ENCODE measurements at places on chromosomes 12 and 14.

DNA sequence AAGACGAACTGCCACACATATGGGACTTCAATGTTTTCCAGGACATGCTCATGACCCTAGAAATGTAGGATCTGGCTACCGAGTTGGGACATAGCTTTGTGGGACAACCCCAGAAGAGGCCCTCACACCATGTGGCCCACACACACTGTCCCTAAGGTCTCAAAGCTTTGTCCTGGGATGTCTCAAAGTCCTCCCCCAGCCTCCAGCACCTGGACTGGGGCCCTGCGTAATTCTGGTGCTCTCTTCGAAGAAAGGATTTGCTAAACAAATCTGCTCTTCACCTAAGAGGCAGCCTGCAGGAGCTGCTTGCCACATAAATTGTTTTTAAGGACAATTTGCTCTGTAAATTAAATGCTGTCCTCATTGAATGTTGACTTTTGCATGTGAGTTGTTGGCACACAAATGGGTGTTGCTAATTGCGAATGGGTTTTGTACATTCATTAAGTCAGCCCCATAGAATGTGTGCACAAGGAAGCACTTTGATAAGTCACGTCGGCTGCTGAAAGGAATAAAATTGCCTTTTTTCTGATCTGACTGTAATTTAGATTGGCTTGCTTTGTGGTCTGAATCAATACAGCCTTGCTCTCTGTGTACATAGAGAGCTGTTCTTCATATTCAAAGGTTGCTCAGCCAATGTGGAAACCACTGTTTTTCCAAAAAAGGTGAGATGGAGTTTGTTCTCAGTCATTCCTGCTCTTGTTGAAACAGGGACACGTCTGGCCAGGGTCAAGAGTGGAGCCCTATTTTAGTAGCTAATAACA is 161.6 kb upstream of the PWP1 start:
- no peak for DNase-seq

GRCh38 chr14:92950773-92951172 is 27.8 kb downstream of the CHGA start:
- no peak for DNase-seq

- no peak for DNase-seq
Measured at GRCh38 chr12:122184517-122184916, 1.6 kb downstream of the LRRC43 start.

- DNase-seq = no peak
Measured at GRCh38 chr12:112381406-112381882, 787 bp downstream of the HECTD4 start.

GRCh38 chr14:101132588-101132987 is 229.1 kb upstream of the RTL1 start:
- no peak for DNase-seq

DNA sequence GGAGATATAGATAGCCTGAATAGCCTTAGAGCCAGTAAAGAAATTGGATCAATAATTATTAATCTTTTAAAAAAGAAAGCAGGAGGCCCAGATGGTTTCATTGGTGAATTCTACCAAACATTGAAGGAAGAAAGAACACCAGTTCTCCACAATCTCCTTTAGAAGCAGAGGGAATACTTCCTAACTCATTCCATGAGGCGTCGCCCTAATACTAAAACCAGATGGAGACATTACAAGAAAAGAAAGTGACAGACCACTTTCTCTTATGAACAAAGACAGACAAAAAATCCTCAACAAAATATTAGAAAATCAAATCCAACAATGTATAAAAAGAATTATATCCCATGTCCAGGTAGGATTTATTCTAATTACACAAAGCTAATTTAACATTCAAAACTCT is 362.6 kb downstream of the BCAT1 start:
- no peak for DNase-seq

DNA sequence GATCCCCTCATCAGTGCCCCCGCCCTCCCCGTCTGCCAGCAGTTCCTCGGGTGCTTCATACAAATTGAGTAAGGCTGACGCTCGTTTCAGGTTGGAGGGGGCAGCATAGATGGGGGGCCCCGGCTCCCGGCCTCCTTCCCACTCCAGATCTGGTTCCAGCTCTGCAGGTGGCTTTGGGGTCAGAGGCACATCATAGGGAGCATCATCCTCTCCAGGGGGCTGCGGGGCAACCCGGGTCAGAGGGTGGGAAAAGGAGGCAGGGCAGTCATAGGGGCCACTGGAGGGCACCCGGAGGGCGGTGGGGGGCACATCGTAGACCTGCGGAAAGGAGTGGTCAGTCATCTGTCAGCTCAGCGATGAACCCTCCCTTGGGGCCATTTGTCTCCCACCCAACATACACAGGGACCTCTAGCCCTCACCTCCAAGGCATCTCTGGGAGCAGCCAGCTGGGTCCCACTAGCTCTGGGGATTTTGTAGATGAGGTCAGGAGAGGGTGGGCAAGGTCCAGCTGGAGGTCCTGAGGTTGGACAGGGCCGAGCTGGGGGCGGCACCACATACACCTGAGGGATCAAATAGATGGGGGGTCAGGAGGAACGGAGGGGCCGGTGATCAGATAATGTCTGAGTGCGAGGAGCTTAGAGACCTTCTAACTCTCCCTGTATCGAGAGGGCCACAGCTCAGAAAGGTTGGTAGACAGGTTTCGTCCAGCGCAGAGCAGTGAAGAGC is 5.1 kb downstream of the EFS start:
- DNase-seq = no peak

- no peak for DNase-seq
Measured at GRCh38 chr14:49961270-49962222, 68.7 kb downstream of the ARF6 start.

DNA sequence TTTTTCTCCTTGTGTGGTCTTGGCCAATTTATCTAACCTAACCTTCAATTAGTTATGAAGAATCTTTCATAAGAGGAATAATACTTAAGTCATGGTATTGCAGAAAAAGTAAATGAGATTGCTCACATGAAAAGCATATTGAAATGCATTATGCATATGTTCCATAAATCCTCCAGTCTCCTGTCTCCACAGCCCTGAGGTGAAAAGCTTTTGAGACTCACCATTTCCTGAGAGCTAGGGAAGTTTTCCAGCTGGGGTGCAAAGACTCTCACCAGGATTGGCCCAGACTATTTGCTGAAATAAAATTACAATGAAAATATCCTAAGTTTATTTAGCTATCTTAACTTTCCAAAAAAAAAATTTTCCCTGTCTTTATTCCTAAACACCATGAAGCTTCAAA is 723.8 kb upstream of the FLRT2 start:
- DNase-seq = no peak

GRCh38 chr12:25767606-25768005 is 190.9 kb upstream of the RASSF8 start:
- DNase-seq = no peak

GRCh38 chr12:88549929-88550328 is 30.3 kb downstream of the KITLG start:
- DNase-seq = no peak

GRCh38 chr12:124917841-124918621 is 3.6 kb upstream of the UBC start:
- DNase-seq = no peak

- no peak for DNase-seq
Measured at GRCh38 chr12:46523863-46524770, 151.5 kb upstream of the SLC38A2 start.

GRCh38 chr12:105057174-105057573 is 27.1 kb downstream of the ALDH1L2 start:
- no peak for DNase-seq

GRCh38 chr12:97142737-97143410 is 235.8 kb downstream of the NEDD1 start:
- DNase-seq = no peak

- no peak for DNase-seq
Measured at GRCh38 chr12:49277466-49277865, 12.6 kb downstream of the TUBA1C start.

DNA sequence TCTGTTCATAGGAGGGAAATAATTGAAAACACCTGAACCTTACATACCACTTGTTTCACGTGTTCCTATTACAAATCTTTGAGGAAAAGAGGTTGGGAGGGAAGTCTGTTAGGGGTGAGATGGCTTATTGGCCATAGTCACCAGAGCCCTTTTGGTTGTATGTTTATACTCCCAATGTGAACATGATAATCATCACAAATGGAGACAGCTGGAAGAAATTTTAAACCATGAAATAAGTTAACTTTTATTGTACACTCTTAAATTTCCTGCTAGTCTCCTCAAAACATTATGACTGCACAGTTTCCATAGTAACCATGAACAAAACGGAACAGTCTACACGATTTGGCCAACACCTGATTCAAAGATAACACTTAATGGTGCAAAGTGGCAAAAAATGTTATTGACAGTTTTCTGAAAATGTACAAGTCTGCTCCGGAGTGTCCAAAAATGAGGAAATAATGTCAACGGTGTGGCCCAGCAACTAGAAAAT is 56.9 kb downstream of the LMNTD1 start:
- no peak for DNase-seq

GRCh38 chr14:104687601-104688504 is 1.6 kb upstream of the INF2 start:
- peak; percentile 48 for DNase-seq

DNA sequence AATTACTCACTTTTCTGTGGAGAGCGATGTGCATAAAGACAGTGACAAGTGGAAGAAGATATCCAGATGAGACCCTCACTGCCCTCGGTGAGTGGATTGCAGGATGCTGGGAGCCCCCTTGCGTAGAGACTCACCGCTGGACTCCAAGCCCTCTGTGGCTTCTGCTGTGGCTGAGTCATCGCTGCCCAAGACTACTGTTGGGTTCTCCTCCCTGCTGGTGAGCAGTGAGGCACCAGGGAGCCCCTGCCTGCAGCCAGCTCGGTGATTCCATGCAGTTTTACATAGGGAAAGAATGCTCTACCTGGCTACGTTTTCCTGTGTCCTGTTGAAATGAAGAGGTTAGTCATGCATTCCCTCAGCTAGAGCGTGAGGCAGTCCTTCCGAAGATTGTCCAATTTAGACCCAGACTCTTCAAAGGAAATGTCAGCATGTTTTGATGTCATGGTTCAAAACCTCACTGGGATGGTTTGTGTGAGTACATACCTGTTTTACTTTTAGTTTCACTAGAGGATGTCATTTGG is 28.2 kb downstream of the TRAF3 start:
- no peak for DNase-seq

- DNase-seq = no peak
Measured at GRCh38 chr12:55909513-55909884, 18.2 kb downstream of the PYM1 start.

GRCh38 chr12:4984344-4984743 is 59.3 kb upstream of the KCNA5 start:
- DNase-seq = no peak

DNA sequence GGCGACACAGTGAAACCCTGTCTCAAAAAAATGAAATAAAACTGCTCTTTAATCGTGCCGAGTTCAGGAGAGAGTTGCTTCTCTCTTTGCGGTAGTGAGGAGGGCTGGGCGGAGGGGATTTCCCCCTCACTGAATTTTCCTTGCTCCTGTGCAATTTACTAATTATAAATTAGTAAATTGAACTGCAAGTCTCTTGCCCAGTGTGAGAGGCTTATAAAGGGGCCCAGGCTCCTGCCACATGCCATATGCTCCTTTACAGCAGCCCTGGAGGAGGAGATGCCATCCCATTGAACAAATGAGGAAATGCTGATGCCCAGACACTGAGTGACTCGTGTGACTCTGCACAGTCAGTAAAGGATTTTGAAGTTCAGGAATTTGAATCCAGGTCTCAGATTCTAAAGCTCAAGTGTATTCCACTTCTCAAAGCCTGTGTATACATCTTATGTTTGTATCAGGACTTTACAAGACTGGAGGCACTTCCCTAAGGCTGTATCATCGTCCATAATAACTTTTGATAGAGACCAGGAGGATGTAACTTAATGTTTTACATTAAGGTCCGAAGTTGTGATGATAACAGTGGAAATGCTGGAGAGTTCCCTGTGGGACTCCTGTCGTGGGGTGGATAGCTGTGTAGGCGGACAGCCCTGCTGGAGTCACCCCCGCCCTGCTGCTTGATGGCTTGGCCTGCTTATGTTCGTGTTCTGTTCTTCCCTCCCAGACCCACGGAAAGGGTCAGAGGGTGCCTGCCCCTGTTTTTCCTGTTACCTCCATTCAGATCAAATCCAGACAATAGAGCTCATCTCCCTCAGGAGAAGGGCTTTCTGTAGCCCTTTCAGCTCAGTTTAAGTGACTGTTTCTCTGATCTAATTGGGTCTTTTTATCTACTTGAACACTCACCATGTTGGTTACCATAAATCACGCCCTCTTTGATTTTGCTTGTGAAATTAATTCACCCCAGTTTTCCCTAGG is 13.9 kb downstream of the PELI2 start:
- DNase-seq = peak; percentile 50

- DNase-seq = no peak
Measured at GRCh38 chr12:48767047-48767446, 21.8 kb downstream of the ADCY6 start.

- no peak for DNase-seq
Measured at GRCh38 chr12:28683366-28683765, 465.7 kb upstream of the FAR2 start.

GRCh38 chr12:50211392-50212070 is 44.4 kb upstream of the CERS5 start:
- no peak for DNase-seq

DNA sequence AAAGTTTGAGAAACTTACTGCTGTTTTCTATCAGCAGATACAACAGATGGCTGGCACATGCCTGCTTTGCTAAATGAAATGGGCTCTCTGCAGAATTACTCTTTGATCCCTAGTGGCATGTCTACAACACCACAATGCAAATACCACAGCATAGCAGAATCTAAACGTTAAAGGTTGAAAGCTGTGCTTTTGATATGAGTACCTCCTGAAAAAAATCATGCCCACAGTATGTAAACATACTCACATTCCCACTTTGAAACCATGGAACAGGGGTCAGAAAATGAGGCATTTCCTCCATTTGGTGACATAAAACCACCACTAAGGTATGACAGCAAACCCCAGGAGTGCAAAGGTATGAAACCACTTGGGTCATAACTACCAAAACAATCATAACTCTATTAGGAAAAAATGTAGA is 7.5 kb downstream of the WIF1 start:
- no peak for DNase-seq

- DNase-seq = no peak
Measured at GRCh38 chr12:27906127-27906500, 66.4 kb downstream of the PTHLH start.

DNA sequence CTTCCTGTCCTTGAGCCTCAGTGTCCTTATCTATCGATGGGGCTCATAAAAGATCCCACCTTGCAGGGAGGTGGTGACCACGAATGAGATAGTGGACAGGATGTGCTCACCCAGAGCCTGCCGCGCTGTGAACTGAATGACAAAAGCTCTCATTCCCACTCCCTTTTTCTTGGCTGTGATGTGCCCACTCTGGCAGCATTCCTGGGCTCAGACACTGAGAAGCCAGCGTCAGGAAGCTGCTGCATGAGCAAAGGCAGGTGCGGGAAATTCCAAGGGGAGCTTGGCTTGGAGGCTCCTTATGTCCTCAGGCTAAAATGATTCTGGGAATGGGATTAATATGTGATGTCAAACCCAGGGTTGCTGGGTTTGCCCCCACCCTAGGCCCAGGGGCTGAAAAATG is 61.6 kb downstream of the EFCAB11 start:
- no peak for DNase-seq

Data from DMS 273 treated with DMSO at 0.1 percent for 48 hours (cell line).